Left ventricle myocardium inferior (tissue), 1 donor: ENCODE measurements at places on chromosomes 12 and 14.

GRCh38 chr12:113860059-113860820 lies 105.9 kb downstream of the RBM19 start:
- no peak for DNase-seq

GRCh38 chr12:26870491-26871419 lies 37.8 kb upstream of the ITPR2 start:
- peak; percentile 36 for DNase-seq

- DNase-seq: no peak
Measured at GRCh38 chr12:80857311-80857710, 80.4 kb downstream of the LIN7A start.

GRCh38 chr12:22729957-22730443 lies 105.0 kb downstream of the ETNK1 start:
- DNase-seq: no peak

DNA sequence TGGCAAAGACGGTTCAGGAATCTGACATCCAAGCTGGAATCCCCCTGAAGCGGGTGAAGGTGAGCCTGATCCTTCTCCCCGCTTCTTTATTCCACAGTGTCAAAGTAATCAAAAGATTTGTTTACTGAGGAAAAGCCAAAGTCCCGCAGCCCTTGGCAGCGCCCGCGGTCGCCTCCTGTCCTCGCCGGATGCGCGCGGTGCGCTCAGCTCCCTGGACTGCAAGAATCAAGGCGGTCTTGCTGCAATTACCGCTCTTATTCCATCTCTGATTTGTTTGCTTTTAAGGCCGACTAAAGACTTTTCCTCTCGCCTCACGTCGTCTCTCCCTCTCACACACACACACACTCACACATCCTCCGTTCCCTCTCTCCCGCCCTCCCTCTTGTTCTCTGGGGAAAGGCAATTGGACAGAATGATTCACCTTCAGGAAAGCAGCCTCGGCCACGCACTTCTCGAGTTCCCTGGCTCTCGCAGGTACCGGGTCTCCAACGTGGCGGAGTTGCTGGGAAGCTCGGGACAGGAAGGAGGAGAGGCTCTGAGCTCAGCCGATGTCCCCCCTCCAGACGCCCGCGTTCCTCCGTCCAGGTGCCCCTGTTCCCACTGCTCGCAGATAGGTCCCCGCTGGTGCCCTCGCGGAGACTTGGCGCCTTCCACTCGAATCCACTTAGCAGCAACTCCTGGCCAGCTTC lies 68.6 kb upstream of the USP15 start:
- peak; percentile 15 for DNase-seq

DNA sequence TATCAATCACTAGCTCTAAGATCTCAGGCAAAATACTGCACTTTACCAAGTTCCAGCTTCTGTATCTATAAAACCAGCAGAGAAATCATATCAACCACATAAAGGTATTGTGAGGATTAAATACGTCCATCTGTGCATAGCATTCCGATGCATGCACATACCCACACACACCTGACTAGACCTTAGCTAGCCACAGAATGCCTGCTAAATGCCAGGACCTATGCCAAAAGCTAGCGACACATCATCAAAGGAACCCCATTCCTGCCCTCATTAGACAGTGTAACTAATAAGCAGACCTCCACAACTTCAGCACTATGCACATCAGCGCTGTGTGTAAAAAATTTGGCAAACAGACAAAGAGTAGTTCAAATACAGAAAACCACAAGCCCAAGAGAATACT lies 185.2 kb downstream of the SLC2A13 start:
- DNase-seq: no peak

DNA sequence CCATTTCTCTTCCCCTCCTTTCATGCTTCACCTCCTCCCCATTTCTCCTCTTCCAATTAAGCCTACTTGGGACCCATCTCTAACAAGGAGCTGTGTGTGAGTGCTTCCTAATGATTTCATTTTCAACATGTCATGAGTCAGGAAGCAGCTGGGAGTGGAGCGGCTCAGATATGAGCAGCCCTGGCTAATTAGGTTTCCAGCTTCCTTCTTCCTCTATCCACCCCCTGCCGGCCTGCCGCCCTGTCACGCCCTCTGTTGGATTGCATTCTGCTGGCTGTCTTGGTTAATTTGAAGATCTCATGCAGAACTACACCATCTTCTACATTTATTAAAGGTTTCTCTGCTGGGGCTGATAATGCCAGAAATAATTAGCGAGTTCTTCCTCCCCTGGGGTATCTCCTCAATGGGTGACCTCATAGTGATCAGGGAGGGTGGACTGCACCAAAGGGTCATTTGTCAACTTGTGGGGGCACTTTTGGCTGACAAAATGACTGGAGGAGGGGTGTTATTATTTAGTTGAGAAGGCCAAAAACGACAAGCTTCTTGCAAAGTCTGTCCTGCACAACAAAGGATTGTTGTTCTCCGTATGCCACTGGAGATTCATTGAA lies 300.9 kb upstream of the SRRM4 start:
- DNase-seq: peak; percentile 37

DNA sequence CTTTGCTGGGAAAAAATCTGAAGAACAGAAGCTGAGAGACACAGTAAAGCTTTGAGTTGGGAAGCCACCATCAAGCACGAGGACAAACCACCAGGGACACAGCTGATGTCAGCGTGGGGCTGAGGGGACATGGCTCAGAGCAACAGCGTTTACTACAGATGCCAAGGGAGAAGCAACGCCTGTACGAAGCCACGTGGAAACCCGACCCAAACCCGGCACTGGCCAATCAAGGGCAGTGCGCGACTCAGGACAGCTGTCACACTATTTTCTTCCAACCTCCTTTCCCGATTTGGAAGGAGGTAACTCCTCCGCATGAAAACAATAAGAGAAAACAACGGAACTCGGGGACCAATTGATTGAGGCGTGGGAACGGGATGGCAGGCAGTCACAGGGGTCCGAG lies 20.2 kb upstream of the CHGA start:
- DNase-seq: no peak

DNA sequence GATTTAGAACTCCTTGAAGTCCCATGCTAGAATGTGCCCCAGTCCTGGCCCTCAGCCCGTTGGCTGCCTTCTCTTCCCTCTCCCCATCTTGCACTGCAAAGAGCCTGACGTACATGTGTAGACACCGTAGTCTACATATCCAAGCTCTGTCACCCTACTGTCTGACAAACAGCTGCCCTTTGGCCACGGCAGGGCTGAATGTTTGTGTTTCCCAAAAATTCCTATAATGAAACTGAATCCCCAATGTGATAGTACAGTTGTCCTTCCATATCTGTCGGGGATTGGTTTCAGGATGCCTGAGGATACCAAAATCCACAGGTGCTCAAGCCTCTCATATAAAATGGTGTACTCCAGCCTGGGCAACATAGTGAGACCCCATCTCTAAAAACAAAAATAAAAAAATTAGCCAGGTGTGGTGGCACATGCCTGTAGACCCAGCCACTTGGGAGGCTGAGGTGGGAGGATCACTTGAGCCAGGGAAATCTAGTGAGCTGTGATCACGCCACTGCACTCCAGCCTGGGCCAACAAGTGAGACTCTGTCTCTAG lies 12.3 kb upstream of the TFCP2 start:
- DNase-seq: no peak

DNA sequence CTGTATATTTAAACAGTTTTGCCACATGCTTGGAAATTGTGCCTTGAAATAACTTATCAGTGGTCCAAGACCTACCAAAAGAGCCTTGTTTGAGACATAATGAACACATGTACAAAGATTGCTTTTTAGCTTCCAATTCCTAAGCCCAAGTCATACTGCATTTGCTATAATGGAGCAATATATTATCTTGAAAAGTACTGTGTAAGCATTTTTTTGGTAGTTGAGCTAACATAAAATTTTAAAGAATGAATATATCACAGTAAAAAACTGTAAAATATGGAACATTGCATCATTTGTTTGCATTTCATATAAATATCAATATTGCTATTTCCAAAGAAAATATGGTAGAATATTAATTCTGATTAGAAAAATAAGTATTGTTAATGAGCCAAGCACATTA lies 28.8 kb upstream of the HMGA2 start:
- DNase-seq: no peak

DNA sequence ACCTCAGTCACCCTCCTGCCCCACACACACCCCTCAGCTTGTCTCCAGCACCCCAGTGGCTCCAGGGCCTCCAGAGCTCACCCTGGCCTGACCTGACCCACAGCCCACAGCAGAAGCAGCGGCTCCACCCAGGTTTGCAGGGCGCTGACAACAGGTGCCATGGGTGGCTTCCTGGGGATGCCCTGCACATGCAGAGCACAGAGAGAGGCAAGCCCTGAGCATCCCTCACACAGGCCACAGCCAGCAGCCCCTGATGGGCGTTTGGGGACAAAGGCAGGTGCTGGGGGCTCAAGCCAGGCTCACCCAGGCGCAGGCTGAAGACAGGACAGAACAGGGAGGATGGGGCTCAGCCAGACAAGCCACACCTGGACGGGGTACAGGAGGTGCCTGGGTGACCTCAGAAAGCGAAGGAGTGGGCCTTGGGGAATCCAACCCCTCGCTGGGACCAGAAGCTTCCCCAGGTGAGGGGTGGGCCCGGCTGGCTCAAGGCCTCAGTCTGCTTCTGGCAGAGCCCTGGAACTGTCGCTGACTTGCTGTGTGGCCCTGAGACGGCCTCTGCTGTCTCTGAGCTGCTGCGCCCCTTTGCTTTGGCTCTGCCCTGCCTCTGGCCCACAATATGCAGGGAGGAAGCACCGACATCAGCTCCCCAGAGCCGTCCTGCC lies 10.6 kb downstream of the ARL6IP4 start:
- DNase-seq: no peak
